ENCODE measurements at places on chromosomes 16 and 17. TPM values are rescaled to one million over a fixed set of nuclear protein-coding genes. Genes with fewer than 3 reads are reported as not detected.

Gene MAP2K6
- total RNA-seq, result 7.9 TPM

Gene C1QBP
- 74.2 TPM for total RNA-seq

Gene HOXB3
- 18.3 TPM for total RNA-seq

Gene ENGASE
- total RNA-seq, result 15.9 TPM

Gene HBA1
- total RNA-seq, result 3,215 TPM

Measured in umbilical cord (tissue), 2 donors.